Bronchial epithelial cell (primary cell): ENCODE measurements at places on chromosomes 7 and 10. TPM values are rescaled to one million over a fixed set of nuclear protein-coding genes. Genes with fewer than 3 reads are reported as not detected.

DNA sequence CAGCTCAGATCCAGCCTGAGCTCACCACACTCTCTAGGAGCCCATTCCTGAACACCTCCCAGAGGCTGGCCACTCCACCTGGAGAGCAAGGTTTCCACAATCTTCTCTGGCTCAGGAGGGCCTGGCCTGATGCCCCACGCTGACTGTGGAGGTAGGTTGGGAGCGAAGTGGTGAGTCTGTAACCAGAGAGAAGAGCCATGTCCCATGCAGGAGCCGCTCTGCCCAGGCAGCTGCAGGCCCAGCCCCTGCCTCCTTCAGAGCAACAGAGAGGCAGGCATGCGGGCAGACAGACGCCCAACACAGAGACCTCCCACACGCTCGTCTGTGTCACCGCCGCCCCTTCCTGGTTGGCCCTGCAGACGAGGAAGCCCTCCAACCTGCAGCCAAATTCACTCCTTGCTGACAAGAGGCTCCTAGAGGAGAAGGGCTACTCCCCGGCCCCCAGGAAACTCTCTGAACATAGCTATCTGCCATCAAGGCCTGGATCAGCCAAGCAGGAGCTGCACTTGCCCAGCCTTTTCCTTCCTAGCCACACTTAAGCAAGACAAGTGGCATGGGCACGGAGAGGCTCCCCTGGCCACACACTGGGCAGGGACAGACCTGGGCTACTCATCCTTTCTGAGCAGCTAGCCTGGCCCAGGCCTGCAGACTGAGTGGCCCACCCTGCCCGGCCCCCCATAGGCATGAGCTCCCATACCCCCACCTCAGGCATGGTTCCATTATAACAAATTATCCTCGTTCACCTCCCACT, 101.9 kb downstream of the GRID1 start:
- no peak for DNase-seq

WNT2 gene
- total RNA-seq, result under 0.01 TPM in 1 of 2 replicates, not detected in the other

GRCh38 chr10:78231939-78232338, 198.3 kb downstream of the RPS24 start:
- DNase-seq, result no peak

DNA sequence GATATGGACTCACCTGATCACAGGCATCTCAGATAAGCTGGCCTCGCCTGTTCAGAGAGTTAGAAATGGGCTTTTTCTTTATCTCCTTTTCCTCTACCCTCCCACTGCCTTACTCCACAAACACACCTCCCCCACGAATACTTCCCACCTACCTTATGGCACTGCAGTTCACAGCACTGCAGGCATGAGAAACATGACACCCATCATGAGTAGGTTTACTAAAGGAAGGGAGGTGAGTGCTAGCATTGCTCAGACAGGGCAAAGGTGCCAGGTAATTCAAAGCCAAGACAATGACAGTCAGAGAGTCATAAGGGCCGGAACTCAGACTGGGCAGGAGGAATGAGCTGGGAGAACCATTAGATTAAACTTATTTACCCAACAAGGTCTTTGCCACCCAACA, 220.6 kb downstream of the FAM107B start:
- DNase-seq, result peak; percentile 92

COL17A1 gene
- total RNA-seq, result 594 and 626 TPM in 2 replicates
